ENCODE measurements at places on chromosomes 5 and 9.

- DNase-seq: no peak
Observed at GRCh38 chr5:73507062-73507461, 8.8 kb downstream of the BTF3 start.

- peak; percentile 94 for DNase-seq
Observed at GRCh38 chr5:54212331-54212730, 98.0 kb downstream of the ARL15 start.

GRCh38 chr9:117448066-117448465 lies 33.2 kb upstream of the ASTN2 start:
- DNase-seq: peak; percentile 87

DNA sequence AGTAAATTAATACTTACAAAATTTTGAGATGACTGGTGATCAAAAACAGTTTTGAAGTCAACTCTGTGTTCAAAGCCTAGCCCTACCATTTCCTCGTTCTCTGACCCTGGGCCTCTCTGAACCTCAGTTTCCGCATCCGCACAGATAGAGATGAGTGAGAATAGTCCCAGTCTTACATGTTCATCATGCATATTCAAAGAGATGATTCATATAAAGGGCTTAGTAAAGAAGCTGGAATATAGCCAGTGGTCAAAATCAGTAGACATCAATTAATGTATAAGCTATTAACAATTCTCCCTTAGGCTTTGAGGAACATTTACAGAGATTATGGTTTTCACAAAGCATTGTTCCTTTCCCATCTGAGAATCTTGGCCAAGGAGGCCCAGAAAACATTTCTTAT lies 250.6 kb downstream of the SPOCK1 start:
- no peak for DNase-seq

DNA sequence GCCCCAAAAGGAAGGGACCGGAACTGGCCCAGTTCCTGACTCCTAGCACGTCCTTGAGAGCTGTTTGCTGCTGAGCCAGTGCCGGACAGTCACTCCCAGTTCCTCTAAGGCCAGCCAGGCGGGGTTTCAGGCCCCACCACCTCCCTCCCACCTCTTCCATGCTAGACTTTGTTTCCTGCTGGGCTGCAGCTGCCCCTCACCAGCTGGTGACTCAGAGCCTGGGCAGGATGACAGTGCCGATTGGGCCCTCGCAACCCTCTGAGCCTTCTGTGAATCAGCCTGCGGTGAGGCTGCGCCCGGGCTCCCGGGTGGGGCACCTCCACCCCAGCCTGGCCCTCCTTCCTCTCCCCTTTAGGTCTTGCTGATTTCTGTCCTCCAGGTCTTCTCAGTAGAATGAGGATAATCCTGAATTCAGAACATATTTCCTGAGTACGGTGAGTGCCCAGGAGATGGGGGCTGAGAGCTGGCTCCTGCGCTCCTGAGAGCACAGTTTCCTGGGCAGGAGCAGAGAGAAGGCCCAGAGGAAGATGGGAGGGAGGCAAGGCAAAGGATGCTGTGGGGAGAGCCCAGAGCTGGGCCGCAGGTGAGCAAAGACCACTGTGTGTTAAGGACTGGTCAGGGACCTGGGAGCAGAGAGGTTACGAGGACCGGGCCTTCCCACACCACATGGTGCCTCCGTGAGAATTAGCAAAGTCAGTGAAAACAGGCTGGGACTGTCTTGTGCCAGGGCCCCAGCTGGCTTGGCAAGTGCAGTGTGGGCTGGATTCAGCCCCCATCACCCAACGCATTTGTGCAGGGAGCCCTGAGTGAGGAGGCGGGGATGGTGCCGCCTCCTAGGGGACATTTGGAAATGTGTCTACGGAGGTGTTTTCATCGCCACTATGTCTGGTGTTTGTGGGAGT lies 32.9 kb upstream of the STXBP1 start:
- peak; percentile 98 for DNase-seq

- DNase-seq: no peak
Observed at GRCh38 chr5:115458416-115458815, 86.2 kb downstream of the FEM1C start.

Data from NCI-H69 (cell line).